ENCODE measurements at places on chromosomes 7 and 10. TPM values are rescaled to one million over a fixed set of nuclear protein-coding genes. Genes with fewer than 3 reads are reported as not detected.

DNA sequence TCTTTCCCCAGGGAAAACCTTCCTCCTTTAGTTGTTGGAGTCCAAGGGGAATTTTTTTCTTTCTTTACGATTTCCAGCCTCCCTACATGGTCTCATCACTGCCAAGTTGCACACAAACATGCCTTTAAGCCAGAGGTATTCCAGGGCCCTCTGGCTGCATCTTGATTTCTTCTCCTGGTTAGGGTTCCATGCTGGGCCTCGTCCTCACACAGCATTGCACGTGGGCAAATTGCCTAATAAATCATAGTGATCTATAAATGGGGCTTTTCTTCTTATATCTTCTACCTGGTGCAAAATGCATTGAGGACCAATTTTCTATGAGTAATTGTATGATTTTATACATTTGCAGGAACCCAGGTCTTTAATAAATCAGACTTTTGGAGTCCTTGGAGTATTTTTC lies 284.2 kb downstream of the C7orf25 start:
- DNase-seq, result no peak

Gene FEZF1
- not detected for polyA plus RNA-seq

DNA sequence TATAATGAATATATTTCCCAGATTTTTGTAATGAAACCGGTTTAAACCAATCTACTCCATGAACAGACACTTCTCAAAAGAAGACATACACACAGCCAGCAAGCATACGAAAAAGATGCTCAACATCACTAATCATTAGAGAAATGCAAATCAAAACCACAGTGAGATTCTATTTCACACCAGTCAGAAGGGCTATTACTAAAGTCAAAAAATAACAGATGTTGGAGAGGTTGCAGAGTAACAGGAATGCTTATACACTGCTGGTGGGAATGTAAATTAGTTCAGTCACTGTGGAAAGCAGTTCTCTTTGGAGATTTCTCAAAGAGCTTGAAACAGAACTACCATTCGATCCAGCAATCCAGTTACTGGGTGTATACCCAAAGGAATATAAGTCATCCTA lies 240.7 kb downstream of the TSPAN12 start:
- DNase-seq, result no peak

- DNase-seq, result no peak
Observed at GRCh38 chr7:32023376-32023775, 46.8 kb downstream of the PDE1C start.

Gene ARMC3
- 8.4 TPM for polyA plus RNA-seq

DNA sequence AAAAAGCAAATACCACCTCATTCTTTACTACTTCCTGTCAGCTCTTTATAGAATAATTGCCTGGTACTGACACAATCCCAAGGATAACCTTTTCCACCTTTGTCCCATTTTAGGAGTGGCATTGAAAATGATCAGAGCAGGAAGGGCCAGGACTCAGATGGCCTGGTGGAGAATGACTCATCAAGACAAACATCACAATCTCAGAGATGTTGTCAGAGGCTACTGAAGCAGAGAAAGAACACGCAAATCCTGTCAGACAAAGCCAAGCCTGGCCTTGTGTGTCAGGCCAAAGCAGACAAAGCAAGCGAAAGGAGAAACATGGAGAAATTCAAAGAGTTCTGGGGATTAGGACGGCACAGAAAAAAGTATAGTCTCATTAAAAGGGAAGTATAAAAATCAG lies 40.9 kb downstream of the NSUN6 start:
- no peak for DNase-seq

Gene NFE2L3
- polyA plus RNA-seq, result 20.8 TPM

DNA sequence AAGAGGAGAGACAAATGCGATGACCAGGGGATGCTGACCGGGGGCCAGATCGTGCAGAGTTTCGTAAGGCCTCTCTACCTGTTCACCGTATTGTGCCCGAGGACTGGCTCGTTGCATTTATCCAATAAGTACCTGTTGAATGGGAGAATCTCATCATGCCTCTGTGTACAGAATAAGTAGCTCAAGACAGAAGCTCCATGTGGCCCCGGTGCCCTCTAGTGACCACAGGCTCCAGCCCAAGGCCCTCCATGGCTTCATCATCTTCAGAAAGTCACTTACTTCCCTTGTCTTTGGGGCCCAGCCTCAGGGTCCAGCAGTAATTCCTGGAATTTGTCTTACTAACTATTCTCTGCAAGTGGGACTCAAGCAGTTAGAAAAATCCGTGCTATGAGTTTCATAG lies 151.0 kb downstream of the CHN2 start:
- no peak for DNase-seq

Gene OR9A2
- polyA plus RNA-seq, result not detected

GRCh38 chr7:131620673-131621609 lies 64.5 kb upstream of the PODXL start:
- no peak for DNase-seq

Gene FGFBP3
- polyA plus RNA-seq, result 4.0 TPM

- DNase-seq, result peak; percentile 70
Observed at GRCh38 chr10:120456626-120457430, at the start of gene PLPP4. TSS of gene PLPP4 (plus strand) at chr10:120457227. CDS start at chr10:120457306, 79 bp downstream.

Gene SLC16A12
- 1.3 TPM for polyA plus RNA-seq

GRCh38 chr7:38798552-38799267 lies 110.3 kb downstream of the VPS41 start:
- DNase-seq, result no peak

DNA sequence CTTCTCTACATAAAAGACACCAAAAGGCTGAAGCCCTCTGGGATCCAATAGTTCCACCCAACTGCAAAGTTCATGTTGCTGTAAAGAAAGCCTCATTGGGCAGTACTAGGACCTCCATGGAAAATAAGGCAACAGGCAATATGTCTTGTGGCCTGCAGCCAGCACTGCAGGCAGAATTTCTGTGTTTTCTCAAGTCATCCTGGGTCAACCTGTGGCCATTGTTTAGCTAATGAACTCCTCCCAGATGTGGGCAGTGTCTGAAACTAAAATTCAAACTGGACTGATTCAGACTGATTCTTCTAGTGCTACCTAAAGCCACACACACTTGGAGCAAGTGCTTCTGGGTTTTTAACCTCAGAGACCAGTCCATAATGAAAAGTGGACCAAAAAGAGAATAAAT lies 141.5 kb downstream of the PPP1R17 start:
- DNase-seq, result no peak

DNA sequence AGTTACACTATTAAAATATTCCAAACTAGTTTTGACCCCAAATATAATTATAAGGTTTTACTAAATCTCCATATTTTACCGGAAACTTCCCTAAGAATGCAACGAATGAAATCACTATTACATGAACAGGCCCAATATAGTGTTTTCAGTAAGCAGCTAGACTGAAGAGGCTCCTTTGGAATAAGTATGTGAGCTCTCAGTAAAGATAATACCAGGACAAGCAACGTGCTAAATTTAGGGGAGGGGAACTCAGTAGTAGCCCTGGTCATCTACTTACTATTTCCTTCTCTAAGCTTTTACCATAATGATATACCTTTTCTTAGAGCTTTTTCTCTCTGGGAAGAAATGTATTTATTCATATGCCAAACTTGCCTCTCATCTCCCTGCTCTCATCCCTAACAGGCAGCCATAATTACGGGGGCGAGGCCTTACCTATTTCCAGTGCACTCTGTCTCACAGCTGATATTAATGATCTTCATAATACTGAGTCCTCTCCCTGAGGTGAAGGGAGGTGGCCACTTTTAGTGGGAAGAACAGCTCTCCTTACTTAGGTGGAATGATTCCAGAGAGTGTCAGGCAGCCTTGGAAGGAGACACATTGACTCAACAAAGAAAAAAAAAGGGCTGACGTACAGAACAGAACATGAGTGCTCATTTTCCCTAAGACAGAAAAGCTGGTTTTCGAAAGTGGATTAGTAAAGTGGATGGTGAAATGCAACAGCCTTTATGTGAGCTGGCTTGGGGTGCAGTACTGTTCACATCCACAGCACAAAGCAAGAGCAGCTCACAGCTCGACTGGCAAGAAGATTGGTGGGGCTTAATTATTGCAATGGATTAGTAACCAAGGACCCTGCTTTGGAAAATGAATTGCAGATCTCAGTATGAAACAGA lies 165.4 kb downstream of the GLI3 start:
- DNase-seq, result no peak

GRCh38 chr10:43983856-43984271 lies 335.2 kb upstream of the ZNF32 start:
- no peak for DNase-seq

DNA sequence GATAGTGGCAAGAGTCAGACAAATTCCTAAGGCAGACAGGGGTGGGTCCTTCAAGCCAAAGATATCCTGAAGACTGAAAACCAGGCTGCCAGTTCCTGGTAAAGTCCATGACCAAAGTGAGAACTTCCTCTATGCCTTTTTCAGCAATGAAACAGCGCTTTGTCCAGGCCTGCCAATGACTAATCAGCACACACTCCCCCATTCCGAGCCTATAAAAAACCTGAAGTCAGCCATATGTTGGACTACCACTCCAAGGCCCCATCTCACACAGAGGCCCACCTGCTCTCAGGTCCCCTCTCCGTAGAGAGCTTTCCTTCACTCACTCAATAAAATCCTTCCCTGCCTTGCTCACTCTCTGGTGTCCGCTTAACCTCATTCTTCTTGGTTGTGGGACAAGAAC lies 402.2 kb downstream of the ANKRD7 start:
- DNase-seq, result no peak

Gene TACC2
- 21.2 TPM for polyA plus RNA-seq

DNA sequence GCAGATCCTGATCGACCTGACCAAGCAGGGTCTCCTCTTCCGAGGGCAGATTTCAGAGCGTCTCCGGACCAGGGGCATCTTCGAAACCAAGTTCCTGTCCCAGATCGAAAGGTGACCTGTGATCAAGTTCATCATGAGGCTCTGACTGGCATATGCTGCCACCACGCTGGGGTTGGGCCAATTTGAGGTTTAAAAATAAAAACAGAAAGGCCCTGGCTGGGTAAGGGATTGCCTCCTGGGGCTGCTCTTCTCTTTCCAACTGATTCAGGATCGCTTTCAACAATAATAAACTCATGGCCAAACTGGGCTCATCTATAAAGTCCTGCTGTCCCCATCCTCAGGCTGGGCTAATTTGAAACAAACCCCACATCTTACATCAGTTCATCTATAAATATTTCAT lies 17.1 kb upstream of the HK1 start:
- DNase-seq, result no peak

DNA sequence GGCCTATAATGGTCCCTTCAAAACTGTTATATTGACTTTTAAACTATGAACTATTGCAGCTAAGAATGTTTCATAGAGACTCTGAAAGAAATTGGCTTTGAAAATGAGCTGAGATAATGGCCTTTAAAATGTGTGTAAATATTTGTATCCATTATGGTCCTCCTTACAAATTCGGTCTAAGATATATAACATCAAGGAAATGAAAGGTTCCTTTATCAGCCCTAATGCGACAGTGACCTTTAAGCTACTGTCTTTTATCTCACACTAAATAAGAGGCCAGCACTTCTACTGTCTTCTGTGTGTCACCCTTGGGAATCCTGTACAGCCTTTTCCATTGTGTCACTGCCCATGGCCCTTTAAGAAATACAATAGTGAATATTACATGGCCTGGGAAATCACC lies 19.5 kb downstream of the COL28A1 start:
- no peak for DNase-seq

DNA sequence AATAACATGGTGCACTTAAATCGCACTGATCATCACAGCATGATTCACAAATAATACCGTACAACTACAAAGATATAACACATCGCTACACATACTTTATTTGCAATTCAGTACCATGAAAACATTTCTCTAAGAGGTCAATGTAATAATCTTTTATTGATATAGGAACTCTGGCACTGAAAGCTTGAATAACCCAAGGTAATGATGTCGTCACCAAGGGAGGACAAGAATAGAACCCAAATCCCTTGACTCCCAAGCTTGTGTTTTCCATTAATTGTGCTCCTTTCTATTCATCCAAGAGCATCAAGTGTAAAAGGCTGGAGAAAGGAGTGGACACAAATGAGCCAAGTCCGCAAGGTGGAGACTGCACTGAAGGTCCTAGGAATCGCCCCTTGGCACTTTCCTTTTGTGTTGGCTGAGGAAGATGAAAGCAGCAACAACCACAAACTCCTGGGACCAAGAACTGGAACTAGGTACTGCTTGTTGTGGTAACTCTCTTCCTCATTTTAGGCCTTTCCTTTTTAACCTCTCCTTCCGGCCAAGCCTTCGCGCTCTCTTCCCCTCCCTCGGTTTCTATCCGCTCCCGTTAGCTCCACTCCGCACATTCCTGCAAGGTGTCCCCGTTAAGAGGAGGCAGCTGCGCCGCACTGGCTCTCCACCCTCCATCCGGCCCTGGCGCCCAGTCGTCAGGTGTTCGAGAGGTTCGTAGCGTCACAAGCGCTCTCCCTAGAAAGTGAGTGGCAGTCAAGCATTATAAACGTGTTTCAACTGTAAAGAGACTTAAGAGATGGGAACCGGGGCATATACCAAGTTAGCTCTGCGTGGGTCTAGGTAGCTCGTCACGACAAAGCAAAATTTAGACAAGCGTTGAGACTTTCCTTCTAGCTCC lies 1.0 kb upstream of the CBLL1 start:
- DNase-seq, result no peak

DNA sequence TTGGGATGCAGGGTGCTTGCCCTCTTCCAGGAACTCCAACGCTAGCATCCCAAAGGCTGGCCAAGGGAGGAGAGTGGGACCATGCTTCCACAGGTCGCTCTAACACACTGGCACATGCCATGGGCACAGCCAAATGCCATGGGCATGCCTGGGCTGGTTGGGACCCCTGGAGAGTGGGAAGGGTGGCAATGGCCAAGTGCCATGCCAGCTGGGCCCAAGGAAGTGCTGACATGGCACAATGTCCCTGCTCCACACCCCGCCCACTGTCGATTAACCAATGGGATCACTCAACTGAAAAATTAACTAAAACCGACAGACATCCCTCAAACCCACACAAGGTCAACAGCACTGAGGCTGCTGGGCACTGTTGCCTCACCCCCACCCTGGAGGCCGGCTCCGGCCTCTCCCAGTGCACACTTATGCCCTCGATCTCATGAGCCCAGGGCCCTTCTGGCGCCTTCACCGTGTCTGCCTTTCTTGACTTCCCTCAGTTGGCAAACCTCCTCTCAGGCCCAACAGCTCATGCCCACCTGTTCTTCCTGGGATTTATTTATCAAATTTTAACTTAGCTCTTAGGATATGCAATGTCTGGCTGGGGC lies 83.4 kb downstream of the GOLGA7B start:
- no peak for DNase-seq

Gene CALML3
- polyA plus RNA-seq, result 0.87 TPM

Gene GPR85
- 1.2 TPM for polyA plus RNA-seq

Gene DLX5
- 25.3 TPM for polyA plus RNA-seq

Gene ADRA2A
- 0.39 TPM for polyA plus RNA-seq

GRCh38 chr10:72133517-72133916 lies 45.2 kb upstream of the SPOCK2 start:
- no peak for DNase-seq

GRCh38 chr10:72392571-72392970 lies 37.9 kb upstream of the DNAJB12 start:
- DNase-seq, result no peak

Gene CCDC172
- polyA plus RNA-seq, result not detected
